ENCODE measurements at places on chromosomes 1 and 21.

- DNase-seq, result no peak
Observed at GRCh38 chr1:48254254-48254653, 31.7 kb downstream of the SLC5A9 start.

DNA sequence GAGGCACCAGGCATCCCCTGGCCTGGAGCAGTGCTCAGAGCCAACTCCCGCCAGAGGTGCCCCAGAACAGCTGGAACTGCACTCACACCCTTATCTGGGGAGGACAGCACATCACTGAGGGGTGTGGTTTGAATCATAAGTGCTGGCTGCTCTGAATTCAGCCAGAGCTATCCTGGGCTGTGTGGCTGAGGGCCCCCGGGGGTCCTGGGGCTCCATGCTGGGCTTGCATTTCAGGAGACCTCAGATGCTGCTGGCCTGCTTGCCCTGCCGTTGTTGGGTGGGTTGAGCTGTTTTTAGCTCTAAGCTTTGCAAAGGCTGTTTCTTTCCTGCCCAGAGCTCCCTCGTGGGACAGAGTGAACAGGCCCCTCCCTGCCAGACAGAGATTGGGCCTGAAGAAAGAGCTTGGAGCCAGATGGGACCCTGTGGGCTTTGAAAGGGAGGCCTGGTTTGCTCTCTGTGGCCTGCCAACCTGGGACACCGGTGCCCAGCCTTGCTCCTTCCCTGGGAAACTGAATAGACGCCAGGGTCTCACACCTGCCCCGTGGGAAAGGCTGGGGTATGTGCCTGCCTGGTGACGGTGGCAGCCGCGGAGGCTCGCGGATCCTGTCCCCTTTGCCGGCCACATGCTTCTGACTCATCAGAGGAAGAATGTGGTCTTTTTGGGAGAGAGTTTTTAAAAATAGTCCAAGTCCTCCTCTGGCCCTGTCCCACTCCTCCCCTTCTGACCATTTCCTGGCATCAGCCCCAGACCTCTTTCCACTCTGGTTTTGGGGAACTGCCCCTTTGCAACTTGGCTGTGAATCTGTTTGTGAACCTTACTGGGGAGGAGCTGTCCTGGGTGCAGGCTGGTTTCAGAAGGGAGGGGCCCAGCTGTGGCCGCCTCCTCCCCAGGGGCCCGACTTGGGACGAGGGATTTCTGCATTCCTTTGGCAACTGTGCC, 30.0 kb downstream of the ARHGEF10L start:
- no peak for DNase-seq

GRCh38 chr1:41217441-41217840, 24.7 kb downstream of the SCMH1 start:
- DNase-seq, result no peak

- DNase-seq, result no peak
Observed at GRCh38 chr1:73517603-73518191, 680.3 kb downstream of the LRRIQ3 start.

DNA sequence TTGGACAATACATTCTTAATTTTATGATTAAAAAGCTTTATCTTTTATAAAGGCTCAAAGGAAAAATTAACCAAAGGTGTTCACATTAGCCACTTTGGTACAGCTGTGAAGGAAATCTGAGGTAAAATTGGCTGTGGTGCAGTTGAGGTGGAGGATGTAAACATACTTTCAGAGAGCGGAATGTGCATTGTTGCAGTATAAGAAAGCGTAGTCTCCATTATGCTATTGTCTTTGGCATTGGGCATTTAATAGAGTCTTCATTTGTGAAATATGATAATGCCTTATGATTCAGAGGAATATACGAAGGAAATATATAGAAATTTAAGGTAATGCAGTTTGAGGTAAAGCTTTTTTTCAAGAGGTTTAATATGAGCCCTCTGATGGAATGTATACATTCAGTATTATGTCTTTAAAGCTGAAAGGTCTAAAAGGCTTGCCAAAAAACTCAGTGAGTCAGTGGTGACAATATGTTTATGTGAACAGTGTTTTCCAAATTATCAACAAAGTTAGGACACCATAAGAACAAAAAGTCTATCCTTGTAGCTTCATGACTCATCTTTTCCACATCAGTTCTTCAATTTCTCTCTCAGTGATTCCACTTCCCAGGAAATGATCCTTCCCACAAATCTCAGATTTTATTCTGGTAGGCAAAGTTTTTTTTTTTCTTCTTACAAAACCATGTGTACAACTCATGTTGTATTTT, 26.9 kb upstream of the DDR2 start:
- no peak for DNase-seq

DNA sequence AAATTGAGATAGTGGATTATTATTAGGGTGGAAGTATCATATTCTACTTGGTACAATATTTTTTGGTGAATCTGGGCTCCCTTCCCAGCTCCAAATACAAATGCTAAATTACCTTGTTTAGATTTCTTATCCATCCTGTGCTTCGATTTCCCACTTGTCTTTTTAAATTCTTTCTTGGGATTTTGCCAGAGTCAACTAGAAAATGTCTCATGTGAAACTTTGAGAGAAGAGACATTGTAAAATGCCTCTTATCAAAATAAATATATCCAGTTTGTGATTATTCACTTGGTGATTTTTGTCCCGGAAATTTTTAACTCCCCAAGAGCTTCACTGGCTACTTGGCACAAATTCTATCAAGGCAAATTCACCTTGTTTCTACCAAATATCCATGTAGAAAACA, 202.0 kb downstream of the FMN2 start:
- no peak for DNase-seq

GRCh38 chr21:45634511-45635183, 8.9 kb upstream of the PCBP3 start:
- no peak for DNase-seq

DNA sequence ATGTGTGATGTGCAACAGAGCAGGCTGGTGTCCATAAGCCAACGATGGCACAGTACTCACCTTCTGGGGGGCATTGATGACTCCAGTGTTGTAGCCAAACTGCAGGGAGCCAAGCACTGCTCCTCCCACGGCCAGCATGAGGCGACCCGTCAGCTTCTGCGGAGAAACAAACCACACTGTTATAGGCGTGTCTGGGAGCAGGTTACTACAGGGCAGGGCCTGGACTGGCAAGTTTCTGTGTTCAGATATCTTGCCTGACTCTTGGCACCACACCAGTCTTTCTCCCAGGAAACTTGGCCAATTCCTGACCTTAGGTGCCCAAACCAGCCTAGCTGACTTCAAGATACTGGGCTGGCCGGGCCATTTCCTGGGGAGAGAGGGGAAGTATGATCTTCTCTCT, 15.5 kb downstream of the SLC2A1 start:
- no peak for DNase-seq

- DNase-seq, result no peak
Observed at GRCh38 chr1:218496561-218496960, 151.4 kb downstream of the TGFB2 start.

DNA sequence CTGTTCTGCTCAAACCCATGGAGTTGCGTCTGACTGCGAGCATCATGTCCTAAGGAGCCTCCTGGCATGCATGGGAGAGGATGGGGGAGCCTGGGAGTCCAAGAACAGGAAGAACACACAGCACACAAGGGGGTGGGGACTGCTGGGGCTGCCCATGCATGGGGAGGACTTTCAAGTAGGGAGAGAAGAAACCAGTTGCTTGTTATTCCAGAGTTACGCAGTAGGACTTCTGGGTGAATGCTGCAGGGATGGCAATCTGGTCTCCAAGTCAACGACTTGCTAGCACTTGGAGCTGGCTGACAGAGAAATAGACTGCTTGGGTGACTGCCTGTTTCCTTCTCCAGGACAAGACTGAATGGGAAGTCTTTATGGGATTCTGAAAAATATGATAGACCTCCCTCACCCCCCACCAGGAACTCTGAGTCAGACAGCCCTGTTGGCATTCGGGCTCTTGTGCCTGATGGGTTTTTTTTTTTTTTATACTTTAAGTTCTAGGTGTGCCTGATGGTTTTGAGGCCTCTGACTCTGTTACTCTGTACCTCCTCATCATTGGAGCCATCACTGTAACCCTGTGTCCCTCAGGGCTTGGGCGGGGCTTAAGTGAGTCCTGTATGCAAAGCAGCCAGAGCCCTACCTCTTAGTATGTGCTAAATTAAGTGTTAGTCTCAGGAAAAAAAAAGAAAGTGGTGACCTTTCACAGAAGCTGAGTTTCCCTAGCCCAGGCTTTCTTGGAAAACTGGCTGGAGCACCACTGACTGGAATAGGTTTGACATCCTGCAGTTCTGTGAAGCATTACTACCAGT, 30.3 kb downstream of the MAP3K21 start:
- DNase-seq, result no peak

GRCh38 chr1:114203595-114204128, 50.0 kb upstream of the SYT6 start:
- no peak for DNase-seq

GRCh38 chr21:24372506-24372905, 1234.8 kb downstream of the MRPL39 start:
- no peak for DNase-seq

- DNase-seq, result no peak
Observed at GRCh38 chr1:206816390-206817287, 44.3 kb upstream of the IL10 start.

- no peak for DNase-seq
Observed at GRCh38 chr21:42527489-42528158, 14.0 kb downstream of the SLC37A1 start.

- no peak for DNase-seq
Observed at GRCh38 chr1:202585590-202585933, 124.7 kb downstream of the SYT2 start.

DNA sequence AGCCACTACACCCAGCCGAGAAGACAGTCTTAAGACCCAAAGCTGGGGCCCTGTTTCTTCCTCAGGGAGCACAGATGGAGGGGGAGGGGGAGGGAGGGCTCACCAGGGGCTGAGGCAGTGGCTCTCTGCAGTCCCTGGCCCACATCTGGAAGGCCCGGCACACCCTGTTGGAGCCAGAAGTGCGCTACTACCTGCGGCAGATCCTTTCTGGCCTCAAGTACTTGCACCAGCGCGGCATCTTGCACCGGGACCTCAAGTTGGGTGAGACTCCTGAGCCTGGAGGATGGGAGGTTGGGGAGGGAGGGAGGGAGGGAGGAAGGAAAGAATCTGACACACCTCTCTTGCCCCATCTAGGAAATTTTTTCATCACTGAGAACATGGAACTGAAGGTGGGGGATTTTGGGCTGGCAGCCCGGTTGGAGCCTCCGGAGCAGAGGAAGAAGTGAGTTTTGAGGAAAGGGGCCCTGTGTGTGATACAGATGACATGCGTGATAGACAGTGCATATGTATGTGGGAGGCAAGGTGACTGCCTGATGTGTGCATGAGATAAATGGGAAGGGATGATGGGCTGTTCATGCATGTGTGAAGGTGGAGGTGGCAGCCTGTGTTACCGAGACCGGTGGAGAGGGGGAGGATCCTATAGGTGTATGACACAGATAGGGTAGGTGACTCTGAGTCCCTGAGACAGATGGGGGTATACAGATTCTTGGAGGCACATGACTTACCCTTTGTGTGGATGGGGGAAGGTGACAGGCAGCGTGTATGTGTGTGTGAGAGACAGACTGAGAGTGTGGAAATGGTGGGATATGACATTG, 1.5 kb downstream of the PLK3 start:
- DNase-seq, result no peak

- DNase-seq, result no peak
Observed at GRCh38 chr1:117110774-117111173, 10.8 kb downstream of the TRIM45 start.

- no peak for DNase-seq
Observed at GRCh38 chr1:199084293-199084692, 445.5 kb downstream of the PTPRC start.
